Foreskin melanocyte (primary cell): ENCODE measurements at places on chromosomes 2 and 18.
A peak's percentile ranks its signal among the peaks of the same experiment; 100 is the strongest.

DNA sequence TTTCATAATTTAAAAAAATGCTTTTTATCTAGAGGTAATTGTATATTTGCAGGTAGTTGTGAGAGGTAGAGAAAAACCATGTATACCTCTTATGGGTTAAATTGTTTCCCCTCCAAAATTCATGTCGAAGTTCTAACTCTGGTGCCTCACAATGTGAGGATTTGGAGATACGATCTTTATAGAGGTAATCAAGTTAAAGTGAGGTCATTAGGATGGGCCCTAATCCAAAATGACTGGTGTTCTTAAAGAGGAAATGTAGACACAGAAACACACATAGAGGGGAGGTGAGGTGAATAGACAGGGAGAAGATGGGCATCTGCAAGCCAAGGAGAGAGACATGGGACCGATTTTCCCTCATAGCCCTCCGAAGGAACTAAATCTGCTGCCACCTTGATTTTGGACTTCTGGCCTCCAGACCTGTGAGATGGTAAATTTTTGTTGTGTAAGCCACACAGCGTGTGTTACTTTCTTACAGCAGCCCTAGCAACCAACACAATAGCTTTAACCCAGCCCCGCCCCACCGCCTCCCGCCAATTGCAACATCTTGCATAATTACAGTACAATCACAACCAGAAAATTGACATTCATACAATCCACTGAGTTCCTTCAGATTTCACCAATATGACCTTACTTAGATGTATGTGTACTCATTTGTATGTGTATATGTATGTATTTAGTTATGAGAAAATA lies 208.9 kb downstream of the MIB1 start:
- no peak for DNase-seq

- no peak for DNase-seq
These were observed 88.5 kb downstream of the EIPR1 start for GRCh38 chr2:3289171-3289515.

DNA sequence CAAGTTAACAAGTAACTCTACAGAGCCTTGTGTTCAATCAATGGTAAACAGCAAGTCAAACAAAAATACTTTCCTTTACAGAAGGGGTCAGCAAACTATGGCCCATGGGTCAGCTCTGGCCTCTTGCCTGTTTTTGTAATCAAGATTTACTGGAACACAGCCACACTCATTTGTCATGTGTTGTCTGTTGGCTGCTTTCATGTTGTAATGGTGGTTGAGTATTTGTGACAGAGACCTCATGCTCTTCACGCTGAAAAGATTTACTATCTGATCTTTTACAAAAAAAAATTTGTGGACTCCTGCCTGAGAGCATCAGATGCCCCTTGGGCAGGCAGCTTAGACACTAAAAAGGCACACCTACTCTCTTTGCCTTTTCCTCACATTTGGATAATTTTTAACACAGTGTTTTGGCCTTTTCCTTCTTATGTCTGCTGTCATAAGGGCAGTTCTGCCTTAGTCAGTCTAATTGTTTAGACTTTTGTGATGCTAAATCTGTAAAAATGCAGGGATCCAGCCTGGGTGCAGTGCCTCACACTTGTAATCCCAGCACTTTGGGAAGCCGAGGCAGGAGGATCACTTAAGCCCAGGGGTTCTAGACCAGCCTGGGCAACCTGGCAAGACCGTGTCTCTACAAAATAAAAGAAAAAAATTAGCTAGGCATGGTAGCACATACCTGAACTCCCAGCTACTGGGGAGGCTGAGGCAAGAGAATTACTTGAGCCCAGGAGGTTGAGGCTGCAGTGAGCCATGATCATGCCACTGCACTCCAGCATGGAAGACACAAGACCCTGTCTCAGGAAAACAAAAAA lies 18.3 kb downstream of the IL1B start:
- DNase-seq: no peak

DNA sequence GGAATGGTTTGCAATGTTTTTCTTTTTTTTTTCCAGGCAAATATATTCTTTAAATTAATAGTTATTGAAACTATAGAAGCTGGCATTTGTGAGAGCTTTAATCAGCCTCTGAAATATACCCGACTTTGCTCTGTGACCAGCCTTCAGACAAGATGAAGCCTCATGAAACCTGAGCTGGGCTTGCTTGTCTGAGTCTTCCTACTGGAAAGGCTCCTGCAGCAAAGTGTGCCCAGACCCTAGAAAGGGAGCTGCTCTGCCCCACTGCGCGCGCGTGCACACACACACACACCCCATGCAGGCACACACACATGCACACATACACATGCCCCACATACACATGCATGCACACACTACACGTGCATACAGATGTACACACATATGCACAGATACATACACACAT lies 203.3 kb upstream of the NT5C1B start:
- no peak for DNase-seq

GRCh38 chr2:168457190-168457895 lies 1.3 kb downstream of the CERS6 start:
- no peak for DNase-seq

- no peak for DNase-seq
These were observed 217.6 kb upstream of the NRP2 start for GRCh38 chr2:205464681-205465080.

DNA sequence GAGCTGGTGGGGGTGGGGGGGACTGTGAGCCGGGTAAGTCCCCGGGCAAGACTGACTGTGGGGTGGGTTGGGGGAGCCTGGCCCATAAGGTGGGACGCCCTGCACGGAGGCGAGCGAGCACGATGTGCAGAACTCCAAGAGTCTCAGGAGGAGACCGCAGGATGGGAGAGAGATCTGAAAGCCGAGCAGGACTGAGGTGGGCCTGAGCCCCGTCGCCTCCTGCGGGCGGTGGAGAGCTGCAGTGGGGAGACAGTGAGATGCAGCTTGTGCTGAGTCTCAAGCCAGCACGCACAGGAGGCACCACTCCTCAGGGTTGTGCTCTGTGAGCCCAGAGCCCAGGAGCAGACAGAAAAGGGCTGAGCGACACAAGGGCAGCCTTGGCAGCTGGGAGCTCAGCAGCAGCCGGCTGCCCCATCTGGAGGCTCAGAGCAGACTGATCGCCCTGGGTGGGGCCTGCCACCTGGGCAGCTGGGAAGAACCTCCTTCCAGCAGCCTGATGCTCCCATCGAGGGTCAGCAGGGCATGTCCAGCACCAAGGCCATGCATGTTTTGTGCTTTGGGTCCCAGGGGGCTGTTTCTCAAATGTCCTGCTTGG lies 15.9 kb downstream of the ARHGEF4 start:
- DNase-seq: no peak

GRCh38 chr2:222969491-222969890 lies 82.5 kb upstream of the KCNE4 start:
- DNase-seq: no peak

DNA sequence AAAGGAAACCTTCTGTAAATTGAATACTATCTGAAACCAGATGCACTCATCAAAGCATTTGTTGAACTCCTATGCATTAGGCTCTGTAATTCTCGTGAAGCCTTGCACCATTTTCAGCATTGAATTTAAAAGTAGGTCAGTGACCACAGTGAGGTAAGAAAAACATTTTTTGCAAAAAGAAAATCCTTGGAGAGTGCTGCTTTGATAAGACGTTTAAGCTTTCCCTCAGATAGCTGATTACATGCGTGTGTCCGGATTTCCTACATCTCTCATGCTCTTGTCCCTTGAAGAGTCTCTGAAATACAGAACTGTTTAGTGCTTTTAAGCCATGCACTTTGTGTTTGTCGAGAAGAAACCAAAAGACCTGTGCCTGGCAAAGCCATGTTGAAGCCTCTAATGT lies 113.6 kb downstream of the FMNL2 start:
- no peak for DNase-seq

DNA sequence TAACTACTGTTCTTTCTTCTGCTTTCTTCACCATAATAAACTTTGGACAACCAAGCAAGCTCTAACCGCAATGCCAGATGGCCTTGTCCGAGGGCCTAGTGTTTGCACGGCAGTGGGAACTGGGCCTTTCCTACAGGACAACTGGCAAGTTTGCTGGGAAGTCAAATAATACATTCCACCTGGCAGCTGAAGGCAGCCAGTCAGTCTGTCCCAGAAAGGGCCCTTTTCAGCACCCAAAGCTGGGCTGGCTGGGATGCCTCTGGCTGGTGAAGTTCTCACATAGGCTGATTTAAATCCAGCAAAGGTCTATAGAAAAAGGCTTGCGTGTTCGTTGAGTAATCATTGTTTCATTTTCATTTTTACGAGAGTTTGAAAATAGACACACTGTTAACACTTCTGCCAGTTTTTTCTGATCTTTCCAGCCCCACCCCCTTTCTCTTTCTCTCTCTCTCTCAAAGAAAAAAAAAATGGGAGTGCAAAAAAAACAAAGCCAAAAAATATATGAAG lies 110.0 kb upstream of the EPAS1 start:
- DNase-seq: peak; percentile 57

DNA sequence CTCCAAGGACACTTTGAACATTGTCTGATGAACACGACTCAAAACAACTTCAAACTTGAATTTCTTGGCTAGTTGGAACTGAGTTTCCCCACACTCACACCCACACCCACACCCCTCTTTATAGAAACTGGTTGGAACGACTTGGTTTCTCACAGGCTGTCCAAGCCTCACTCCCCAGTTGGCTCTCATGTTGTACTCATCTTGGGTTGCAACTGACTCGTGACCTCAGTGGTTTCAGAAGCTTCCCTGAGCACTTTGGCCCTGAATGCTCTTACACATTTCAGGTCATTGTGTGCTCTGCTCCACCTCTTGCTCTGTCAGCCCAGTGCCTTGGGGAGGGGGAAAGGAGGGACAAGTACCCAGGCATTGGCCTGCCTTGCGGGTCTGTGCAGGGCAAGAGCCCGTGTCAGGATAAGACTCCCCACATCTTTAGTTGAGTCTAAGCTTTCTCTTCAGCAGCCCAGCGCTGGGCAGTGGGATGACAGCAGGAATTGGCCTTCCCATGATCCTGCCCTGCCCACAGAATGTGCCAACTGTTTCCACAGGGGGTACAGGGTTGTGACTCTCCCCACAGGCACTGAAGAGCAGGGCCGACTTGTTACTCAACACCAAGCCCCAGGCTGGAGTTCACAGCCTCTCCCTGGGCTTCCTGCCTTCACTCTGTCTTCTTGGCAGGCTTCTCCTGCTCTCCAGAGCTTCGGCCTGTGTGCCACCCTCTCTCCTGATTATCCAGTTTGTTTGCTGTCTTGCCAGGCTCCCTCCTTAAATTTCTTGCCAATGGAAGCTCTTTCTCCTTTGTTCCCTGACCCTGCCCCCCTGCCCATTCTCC lies 104.6 kb downstream of the RTN4 start:
- DNase-seq: no peak

DNA sequence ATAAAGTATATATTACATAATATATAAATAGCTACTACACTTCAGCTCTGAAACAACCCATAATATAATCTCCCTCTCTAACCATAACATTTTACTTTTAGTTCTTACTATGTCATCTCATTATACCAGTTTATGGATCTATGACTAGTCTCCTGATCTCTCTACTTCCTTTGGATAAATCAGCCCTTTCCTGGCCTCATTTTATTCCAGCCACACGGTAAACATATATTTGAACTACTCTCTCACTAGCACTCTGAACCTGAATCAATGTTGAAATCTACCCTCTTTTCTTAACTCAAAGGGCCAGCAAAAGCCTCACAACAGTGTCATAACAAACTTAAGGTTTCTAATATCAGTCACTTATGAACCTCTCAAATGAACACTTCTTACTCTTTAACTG lies 62.6 kb downstream of the BAZ2B start:
- no peak for DNase-seq

GRCh38 chr2:175393851-175394250 lies 212.3 kb upstream of the ATP5MC3 start:
- no peak for DNase-seq

GRCh38 chr2:149483004-149483605 lies 104.5 kb downstream of the MMADHC start:
- no peak for DNase-seq

DNA sequence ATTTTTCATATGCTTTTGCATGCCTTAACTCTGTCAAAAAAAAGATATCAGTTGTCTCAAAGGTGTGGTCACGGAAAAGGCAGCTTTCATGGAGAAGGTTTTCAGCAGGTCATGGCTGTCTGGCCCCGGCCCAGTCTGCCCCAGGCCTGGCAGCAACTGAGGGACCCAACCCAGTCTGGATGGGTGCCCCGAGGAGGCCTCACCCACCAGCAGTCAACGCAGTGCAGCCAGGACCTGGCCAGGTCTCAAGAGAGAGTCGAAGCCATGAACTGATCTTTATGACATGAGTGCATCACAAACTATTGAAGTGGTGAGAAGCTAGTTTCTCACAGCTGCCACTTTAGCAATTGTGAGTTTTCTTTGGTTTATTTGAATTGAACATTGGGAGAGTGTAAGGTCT lies 7.9 kb downstream of the TUBB6 start:
- DNase-seq: no peak

- no peak for DNase-seq
These were observed 72.7 kb upstream of the FOSL2 start for GRCh38 chr2:28320009-28320365.

DNA sequence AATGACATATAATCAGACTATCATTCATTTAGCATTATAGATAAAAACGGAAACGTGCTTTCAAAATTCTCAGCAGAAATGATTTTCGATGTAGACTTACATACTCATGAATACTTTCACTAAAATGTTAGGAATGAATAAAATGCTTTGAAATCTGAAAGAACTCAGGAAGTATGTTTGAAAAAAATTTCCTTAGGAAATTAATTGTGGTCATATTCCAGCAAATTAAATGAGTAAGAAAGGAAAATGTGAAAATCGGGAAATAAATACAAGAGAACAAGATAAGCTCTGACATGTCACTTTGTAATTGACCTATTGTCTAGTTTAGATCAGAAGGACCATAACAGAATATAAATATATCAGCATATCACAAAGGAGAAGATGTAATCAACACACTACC lies 981.0 kb upstream of the CDH2 start:
- no peak for DNase-seq

DNA sequence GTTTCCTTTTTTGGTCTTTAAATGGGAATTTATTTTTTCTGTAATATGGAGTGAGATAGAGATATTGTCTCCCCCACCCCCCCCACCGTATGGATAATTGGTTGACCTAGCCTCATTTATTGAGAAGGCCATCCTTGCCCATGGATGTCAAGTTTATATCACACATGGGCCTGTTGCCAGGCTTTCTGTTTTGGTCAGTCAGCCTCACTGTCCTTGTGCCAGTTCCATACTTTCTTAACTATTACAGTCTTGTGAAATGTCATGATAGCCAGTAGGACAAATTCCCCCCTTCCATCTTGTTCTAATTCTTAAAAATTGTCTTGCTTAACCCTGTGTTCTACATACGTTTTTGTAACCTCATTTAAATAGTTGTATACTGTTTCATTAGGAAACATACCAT lies 12.5 kb downstream of the BABAM2 start:
- no peak for DNase-seq

DNA sequence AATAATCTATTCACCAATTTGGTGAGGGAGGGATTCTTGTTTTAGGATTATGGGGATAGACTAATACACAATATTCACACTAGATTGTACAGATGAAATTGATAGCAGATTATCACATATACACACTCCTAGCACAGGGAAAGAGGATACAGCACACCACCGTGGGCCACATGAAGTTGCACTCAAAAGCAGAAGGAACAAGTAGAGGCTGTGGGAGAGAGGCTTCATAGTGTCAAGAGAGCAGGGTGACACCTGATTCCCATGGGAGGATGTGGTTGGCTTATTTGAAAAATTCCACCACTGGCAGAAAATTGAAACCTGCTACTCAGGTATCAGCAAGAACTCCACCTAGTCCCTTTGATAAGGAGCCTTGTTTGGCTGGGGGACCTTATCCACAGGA lies 395.6 kb downstream of the SPAG16 start:
- DNase-seq: no peak
